ENCODE measurements at places on chromosomes 1 and 21. TPM values are rescaled to one million over a fixed set of nuclear protein-coding genes. Genes with fewer than 3 reads are reported as not detected.
A peak's percentile ranks its signal among the peaks of the same experiment; 100 is the strongest.

Gene SH2D5
- total RNA-seq, result 0.11 TPM

Gene CD1D
- total RNA-seq, result 0.64 TPM

Gene TFAP2E
- total RNA-seq, result 0.17 TPM

Gene FCGR3B
- 3.0 TPM for total RNA-seq

Gene RGS13
- 0.26 TPM for total RNA-seq

Gene NCAM2
- 8.2 TPM for total RNA-seq

Gene TENT5C
- 32.3 TPM for total RNA-seq

Gene SCYL3
- 7.1 TPM for total RNA-seq

DNA sequence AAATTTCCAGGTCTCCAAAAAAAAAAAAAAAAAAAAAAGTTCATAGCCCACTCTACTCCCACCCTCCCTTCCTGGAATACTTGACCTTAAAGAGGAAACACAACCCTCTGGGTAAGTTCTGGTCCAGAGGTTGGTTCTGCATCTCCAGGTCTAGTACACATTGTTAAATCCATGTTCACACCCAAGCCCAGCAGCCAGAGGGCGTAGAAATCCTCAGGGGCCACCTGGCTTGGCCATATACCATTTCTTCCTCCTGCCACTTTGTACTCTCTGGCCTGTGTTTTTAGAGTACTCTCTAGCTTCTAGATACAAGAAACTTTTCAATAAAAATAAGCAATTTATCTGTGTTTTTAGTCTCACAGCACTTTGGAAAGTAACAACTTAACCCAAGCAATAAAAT lies 89.3 kb downstream of the PHTF1 start:
- DNase-seq, result no peak

- DNase-seq, result no peak
These were observed 11.3 kb upstream of the HEATR1 start for GRCh38 chr1:236615399-236616148.

GRCh38 chr1:7991504-7992440 lies 30.3 kb downstream of the PARK7 start:
- no peak for DNase-seq

- DNase-seq, result no peak
These were observed 32.2 kb upstream of the MED18 start for GRCh38 chr1:28296401-28297261.

DNA sequence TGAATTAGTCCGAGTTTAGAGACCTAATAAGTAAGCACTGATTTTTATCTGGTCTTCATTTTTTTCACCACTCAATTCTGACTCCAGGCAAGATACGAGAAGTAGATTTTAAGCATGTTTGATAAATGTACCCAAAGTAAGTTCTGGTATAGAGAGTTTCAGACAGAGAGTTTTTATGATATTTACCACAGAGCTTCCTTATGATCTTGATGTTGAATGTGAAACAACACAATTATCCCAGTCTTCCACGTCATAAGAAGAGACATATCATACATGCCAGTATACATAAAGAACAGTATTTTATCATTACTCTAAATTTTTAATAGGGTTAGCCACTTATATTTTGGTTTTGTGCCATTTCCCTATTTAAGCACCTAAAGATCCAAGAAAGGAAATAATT lies 7.8 kb upstream of the NCMAP start:
- DNase-seq, result no peak

GRCh38 chr1:67580691-67581403 lies 104.2 kb upstream of the GADD45A start:
- no peak for DNase-seq

- no peak for DNase-seq
These were observed 14.5 kb upstream of the CDCA8 start for GRCh38 chr1:37677808-37678207.

DNA sequence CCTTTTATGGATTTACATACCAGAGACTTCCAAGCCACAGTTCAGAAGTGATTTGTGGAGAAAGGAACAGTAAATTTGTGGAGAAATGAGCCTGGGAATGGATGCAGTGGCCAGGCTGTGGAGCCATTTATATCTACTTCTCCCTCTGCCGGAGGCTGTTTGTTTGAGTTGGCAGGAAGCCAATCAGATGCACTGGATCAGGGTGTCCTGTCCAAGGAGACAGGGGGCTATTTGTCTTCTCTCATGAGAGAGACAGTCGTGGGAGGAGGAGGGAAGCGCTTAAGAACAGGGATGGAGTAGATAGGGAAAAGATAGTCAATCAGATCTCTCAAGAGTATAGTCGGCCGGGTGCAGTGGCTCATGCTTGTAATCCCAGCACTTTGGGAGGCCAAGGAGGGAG lies 2.8 kb upstream of the HAPLN2 start:
- DNase-seq, result peak; percentile 57

DNA sequence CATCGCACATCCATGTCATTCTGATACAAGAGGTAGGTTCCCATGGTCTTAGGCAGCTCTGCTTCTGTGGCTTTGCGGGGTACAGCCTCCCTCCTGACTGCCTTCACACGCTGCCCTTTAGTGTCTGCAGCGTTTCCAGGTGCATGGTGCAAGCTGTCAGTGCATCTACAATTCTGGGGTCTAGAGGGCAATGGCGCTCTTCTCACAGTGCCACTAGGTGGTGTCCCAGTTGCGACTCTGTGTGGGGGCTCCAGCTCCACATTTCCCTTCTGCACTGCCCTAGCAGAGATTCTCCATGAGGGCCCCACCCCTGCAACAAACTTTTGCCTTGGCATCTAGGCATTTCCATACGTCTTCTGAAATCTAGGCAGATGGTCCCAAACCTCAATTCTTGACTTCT lies 138.2 kb upstream of the BRINP3 start:
- DNase-seq, result no peak

DNA sequence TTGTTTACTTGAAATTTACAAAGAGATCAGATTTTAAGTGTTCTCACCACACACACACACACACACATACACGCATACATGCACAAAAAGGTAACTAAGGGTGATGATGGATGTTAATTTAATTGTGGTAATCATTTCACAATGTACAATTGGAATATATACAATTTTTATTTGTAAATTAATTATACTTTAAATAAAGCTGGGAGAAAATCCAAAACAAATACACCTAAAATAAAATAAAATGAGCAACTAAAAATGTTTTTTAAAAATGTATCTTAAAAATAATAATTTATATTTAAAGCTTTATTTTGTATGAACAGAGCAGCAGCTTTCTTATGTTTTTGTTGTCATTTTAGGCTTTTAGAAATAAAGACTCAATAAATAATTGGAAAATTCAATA lies 8.2 kb upstream of the INSL5 start:
- DNase-seq, result no peak

- DNase-seq, result no peak
These were observed 13.5 kb downstream of the PANK4 start for GRCh38 chr1:2512862-2513421.

DNA sequence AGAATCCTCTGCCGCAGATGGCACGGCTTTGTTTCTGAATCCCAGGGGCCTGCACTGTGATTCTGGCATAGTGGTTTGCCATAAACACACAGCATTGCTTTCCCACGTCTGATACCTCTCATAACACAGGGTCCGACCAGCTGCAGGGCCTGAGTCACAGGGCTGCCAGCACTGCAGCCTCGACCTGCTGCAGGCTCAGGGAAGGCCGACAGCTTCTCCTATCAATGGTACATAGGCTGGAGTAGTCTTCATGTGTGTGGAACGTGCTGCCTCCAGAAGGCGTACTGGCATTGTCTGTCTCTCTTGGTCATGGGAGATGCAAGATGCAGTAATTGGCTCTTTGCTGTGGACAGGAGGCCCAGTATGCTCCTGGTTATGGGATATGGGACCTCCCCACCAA lies 53.5 kb upstream of the PDE9A start:
- DNase-seq, result no peak

DNA sequence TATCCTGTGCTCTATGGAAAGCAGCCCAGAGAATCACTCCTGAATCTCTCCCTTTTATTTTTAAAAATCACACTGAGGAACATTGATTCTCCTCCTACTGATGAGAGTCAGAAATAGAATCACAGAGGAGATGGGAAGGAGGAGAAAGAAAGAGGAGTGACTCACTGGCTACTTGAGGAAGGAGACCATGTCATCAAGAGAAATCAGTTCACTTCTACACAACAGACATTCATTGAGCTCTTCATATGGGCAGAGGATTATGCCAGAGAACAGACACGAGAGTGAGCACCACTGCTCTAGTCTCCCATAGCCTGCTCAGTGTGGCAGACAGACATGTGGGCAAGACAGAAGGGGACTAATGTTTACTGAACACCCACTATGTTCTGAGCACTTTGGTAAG lies 44.2 kb downstream of the RAB3B start:
- DNase-seq, result no peak

DNA sequence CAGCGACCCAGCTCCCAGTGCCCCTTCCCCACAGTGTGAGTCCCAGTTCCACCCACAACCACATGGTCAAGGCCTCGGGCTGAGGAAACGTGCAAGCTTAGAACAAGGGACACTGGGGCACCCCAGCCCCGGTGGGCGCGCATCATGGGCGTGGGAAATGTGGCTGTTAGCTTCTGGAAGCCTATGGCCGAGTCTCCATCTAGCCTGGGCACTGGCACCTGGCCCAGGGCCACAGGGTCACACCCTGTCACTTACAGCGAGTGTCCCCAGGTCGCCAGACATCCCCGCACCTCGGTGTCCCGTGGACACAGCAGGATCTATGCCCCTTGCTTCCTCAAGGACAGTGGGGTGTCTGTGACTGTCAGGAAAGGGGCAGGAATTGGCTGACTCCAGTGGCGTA lies 37.0 kb upstream of the COL6A1 start:
- DNase-seq, result no peak

DNA sequence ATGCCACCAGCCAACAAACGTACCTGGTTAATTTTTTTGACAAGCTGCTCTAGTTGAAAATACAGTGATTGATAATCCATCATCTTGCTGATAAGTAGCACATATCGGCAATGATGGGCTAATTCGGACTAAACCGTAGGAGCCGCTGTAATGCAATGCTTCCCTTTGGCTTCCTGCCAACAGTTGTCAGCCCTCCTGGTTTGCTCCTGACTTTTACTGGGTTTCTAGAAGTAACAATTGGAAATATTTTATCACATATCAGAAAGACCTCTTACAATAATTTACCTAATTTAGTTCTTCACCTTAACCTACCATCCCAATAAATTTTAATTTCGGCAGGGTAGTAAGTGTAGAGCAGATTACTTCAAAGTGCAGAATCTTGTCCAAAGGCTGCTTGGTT lies 148.5 kb downstream of the DHRS3 start:
- no peak for DNase-seq

DNA sequence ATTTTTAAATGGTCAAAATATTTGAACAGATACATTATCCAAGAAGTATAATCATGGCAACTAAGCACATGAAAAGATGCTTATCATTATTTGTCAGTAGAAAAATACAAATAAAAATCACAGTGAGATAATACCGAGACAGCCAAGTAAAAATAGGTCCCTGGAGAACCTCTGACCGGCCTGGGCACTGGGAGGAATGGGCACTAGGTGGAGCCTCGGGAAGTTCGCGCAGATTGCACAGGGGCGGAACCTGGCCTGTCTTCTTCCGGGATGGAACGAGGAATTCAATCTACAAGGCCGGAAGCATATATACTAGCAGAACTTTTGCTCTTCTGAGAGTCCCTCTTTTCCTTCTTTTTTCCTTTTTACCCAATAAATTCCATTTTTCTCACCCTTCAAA lies 148.5 kb upstream of the CHRM3 start:
- DNase-seq, result no peak

GRCh38 chr1:178030467-178030866 lies 60.6 kb upstream of the SEC16B start:
- no peak for DNase-seq

GRCh38 chr1:45531873-45532272 lies 10.2 kb upstream of the PRDX1 start:
- DNase-seq, result no peak

- DNase-seq, result no peak
These were observed 399.2 kb downstream of the PTBP2 start for GRCh38 chr1:97120806-97121205.

- DNase-seq, result no peak
These were observed 640.9 kb downstream of the NPHP4 start for GRCh38 chr1:5351366-5351765.

GRCh38 chr21:34826836-34827235 lies 158.0 kb downstream of the CLIC6 start:
- no peak for DNase-seq

GRCh38 chr1:200304171-200304570 lies 105.7 kb downstream of the ZNF281 start:
- DNase-seq, result no peak

GRCh38 chr1:41728403-41729202 lies 190.1 kb downstream of the HIVEP3 start:
- DNase-seq, result no peak

DNA sequence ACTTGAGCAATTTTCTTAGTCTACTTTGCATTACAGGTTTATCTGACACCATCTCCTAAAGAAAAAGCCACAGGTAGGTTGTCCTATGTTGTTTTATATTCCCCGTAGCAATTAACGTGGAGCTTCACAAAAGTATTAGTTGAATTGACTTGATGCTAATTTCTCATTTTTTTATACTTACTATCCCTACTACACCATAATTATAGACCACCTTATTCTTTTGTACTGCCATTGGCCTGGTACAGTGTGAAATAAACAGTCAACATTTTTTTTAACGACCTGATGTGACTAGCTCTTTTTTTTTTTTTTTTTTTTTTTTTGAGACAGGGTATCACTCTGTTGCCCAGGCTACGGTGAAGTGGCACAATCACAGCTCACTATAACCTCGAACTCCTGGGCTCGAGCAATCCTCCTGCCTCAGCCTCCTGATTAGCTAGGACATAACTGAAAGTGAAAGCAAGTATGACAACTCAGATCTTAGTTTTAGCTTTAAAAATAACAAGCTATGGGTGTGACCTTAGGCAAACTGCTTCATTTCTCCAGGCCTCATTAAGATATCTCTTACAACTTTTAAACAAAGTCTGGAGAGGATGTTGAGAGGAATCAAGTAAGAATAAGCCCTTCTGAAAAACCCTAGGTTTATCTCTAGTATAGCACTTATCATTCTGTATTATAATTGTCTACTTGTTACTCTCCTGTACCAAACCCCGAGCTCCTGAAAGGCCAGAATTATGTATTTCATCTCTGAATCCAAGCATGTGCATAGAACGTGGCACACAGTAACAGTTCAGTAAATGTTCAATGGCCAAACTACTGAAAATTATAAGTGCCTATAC lies 49.5 kb downstream of the LUZP1 start:
- peak; percentile 45 for DNase-seq

DNA sequence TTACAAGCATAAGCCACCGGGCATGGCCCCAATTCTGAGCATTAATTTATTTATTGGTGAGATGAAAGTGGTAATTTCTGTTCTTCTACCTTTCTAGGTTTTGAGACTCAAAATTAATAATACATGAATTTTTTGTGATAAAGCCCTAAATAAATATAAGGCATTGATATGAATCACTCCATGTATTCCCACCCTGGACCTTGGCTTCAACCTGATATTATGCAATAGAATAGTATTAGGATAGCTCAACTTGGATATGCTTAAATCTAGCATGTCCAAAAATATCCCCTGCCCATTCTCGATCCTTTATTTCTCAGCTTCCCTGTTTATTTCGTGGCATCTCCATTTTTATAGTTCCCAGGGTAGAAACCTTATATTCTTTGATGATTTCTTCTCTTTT lies 2.5 kb downstream of the AGL start:
- DNase-seq, result no peak

Data from right cardiac atrium (tissue), 5 donors.